ENCODE measurements at places on chromosomes 12 and 14.

DNA sequence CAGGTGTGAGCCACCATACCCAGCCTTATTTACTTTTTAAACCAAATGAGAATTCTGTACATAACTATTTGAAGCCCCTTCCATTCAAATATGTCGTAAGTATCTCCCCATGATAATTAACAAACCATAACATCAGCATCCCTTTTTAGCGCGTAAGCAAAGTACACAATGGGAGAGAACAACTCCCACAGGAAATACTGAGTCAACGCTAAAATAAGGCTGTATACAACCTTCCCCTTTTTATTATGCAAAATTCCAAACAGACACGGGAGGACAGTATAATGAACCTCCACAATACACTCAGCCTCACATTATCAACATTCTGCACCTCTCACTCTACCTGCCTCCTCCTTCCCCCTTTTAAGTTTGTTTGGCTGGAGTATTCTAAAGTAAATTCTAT is 73.5 kb downstream of the CCDC88C start:
- no peak for DNase-seq

DNA sequence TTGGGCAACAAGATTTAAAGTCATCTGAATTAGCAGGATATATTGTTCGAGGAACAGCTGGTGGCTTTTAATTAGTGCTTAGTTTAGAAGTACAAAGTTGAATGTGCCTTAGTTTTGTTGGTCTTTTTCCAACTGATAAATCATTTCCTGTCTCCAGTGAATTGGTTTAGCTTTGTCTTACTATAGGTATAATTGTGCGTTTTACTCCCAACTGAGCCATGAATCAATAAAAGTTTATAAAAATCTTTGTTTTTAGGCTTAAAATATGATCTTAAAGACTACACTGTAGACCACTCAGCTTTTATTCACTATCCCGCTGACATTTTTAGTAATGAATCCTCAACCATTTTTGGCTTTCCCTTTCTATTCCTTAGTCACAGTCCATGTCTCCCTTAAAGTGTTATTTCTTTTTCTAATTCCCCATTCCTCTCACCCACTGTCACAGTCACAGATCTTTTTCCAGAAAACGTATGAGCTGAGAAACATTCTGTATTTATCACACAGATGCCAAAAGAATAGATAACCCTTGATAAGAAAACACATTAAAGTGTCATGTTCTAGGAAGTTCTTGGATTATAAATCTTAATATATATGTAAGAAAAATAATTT is 34.0 kb upstream of the ALG10 start:
- DNase-seq, result no peak

- DNase-seq, result no peak
Observed at GRCh38 chr12:27183342-27183741, 60.7 kb upstream of the STK38L start.

DNA sequence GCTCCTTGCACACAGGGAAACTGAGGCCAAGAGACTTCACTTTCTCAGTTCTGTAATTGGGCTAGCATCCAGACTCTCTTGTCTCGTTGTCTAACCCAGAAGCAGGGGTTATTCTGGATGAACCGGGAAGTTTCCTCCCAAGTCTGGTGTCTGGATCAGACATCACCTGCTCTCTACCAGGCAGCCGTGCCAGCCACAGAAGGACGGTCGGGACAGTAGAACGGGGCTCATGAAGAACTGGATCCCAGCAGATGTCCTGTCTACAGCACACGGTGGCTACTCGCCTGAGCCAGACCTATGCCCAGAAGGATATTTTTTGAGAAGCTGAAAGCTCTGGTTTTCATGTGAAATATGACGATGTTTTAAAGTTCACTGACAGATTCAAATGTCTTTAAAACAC is 19.1 kb upstream of the FZD10 start:
- DNase-seq, result no peak

GRCh38 chr12:117009759-117010158 is 89.5 kb downstream of the TESC start:
- no peak for DNase-seq

- no peak for DNase-seq
Observed at GRCh38 chr14:55713486-55713885, 133.5 kb downstream of the KTN1 start.

GRCh38 chr14:62655166-62655565 is 390.1 kb downstream of the KCNH5 start:
- no peak for DNase-seq

DNA sequence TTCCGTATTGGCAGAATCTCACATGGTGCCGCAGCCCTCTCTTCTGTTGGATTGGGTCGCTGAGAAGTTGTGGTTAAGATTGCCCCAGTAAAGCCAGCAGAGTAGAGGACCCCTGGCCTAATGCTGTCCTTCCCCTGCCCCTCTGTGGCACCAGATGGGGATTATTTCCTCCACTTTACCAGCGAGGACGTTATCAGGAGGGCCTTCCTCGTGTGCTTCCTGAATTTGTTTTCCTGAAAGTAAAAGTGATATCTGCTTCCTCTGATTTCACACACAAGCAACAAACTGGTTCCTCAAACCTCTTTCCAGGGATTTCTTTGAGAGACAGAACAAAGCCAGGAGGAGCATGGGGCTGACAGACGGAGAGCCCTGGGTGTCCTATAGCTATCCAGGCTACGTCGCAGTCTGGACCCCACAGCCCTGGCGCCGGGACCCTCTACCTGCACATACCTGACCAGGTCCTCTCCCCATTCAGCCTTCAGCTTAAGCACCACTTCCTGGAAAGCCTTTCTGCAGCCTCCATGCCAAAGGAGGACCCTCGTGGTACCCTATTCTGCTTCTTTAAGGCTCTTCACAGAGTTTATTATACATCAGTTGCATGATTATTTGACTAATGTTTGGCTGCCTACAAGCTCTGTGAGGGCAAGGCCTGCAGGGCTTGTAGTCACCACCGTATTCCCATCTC is 314.8 kb upstream of the FKBP4 start:
- no peak for DNase-seq

GRCh38 chr12:6279631-6280030 is 30.9 kb upstream of the PLEKHG6 start:
- no peak for DNase-seq

DNA sequence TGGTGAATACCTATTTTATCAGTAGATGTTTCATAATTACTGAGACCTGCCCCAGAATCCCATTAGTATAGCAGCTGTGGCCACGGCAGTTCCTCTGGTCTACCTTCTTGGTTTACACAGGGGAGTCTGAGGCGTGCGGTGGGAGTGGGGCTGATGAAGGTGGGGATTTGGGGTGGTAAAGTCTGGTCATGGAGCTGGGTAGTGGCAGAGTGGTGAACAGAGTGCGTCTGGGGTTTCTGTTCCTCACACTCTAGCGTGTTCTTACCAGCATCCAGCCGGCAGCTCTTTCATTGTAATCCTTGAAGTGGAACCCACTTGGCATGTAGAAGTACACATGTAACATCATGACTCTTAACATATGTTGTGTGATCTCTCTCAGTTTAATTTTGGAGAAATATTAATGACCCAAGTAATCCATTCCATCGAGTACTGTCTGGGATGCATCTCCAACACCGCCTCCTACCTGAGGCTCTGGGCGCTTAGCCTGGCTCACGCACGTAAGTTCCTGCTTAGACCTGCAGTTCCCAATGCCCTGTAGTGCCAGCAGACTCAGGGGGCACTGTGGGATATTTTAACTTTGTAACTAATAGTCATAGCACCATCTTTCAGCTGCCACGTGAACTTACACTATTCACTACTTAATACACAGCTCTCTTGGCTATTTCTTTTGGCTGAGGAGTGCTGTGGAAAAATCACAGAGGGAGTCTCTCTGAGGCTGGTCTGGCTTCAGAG is 7.9 kb upstream of the DNAH10 start:
- DNase-seq, result no peak

- no peak for DNase-seq
Observed at GRCh38 chr14:93232159-93232558, 25.1 kb downstream of the UBR7 start.

Measured in cortex of kidney (tissue), 1 donor.